Endothelial cell (in vitro differentiated cells): ENCODE measurements at places on chromosomes 12 and 14.
A peak's percentile ranks its signal among the peaks of the same experiment; 100 is the strongest.

DNA sequence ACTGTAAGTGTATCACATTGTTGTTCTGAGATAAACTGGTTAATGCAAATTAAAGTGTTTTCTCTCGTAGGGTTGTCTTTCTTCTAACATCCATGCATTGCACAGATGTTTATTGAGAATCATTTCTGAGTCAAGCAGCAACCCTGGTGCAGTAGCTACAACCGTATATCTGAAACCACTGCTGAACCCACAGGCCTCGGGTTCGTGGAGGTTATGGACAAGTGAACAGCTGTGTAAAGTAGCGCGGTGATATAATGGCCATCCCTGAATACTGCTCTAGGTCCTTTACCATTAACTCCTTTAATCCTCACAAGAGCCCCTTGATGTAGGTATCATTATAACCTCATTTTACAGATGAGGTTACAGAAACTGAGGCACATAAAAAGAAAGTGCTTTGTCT lies 486.1 kb upstream of the TMEM132C start:
- no peak for DNase-seq

DNA sequence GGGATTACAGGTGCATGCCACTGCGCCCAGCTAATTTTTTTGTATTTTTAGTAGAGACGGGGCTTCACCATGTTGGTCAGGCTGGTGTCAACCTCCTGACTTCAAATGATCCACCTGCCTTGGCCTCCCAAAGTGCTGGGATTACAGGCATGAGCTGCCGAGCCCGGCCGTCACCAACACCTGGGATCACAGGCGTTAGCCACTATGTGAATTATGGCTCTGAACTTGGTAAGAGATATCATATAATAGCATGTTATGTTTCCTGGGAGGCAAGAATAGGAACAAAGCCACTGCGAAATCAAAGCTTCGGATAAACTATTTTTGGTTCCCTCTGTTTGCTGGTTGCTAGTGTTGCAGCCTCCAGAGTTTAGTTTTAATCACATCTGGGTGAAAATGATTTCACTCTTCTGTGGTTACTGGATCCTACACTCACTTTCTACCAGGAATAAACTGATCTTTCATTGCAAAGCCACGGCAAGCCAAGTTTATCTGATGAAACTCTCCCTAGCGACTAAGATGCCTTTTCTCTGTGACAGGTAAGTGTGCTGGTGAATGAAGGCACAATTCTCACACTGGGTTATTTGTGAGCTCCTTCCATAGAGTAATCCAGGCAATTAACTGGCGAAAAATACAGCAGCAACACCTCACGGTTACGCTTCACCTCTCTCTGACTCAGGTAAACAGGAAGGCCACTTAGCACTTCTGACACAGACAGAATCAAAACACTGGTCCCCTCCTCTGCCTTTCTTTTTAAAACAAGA lies 16.7 kb downstream of the SNRNP35 start:
- no peak for DNase-seq

- DNase-seq, result no peak
These were observed 113.5 kb downstream of the HMGA2 start for GRCh38 chr12:65937806-65938205.

- peak; percentile 49 for DNase-seq
These were observed 610 bp downstream of the TMTC2 start for GRCh38 chr12:82687021-82688011.

DNA sequence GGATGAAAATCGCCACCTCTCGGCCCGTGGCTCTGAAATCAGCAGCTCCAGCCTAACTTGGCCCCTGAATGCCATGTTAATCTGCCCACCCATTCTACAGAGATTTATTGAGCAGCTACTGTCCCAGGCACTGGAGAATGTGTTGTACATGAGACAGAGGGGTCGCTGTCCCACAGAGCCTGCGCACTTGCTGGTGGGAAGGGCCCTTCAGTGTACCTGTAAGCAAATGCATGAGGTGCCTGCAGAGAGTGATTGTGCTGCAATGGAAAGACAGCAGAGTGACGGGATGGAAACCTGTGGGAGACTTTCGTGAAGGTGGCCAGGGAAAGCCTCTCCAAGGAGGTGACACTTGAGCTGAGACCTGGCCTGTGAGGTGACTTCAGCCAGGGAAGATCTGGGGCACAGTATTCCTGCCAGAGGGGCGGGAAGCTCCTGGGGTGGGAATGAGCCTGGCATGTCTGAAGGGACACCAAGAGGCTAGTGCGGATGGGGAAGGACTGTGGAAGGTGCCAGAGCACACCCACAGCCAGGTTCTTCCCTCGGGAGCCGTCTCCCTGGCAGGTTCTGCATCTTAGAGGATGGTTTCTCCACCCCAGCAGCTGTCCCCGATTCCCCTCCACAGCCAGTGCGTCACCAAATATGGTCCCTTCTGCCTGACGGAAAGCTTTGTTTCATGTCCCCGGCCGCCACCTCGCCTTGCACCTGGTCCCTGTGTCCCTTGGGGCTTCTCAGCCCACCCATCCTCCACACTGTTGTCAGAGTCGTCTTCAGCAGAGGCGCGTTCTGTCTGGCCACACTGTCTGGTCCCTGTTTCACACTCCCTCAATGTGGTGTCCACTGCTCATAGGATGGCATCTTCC lies 8.7 kb downstream of the SMIM41 start:
- DNase-seq, result no peak

- no peak for DNase-seq
These were observed 97.2 kb upstream of the SLC24A4 start for GRCh38 chr14:92225731-92226130.

GRCh38 chr12:104750061-104750460 lies 208.0 kb downstream of the SLC41A2 start:
- DNase-seq, result no peak

- DNase-seq, result no peak
These were observed 3.8 kb upstream of the ASIC1 start for GRCh38 chr12:50053583-50053982.

DNA sequence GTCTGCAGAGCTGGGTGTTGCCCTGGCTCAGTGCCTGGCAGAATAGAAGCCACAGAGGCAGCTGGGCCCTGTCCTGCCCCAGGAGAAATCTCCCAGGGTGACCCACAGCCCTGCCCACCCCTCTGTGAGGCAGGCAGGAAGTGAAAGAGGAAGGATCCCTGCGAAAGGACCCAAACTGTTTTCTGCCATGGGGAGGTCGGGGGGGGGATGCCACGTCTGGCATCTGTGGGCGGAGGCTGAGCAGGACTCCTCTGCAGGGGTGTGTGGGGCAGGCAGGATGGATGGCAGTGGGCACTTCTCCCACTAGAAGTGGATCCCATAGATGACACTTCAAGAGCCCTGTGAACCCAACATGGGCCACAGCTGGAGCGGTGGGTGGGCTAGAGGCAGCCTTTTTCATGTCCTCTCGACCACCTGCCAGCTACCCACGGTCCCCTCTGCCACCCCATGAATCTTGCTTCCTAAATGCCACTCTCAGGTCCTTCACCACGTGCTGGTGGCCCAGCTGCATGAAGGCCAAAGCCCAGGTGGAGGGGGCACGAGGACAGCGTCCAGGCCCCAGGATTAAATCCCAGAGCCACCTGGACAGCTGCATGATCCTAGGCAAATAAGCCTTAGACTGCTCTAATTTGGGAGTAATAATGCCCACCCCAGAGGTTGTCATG lies 3.6 kb downstream of the PAPLN start:
- no peak for DNase-seq

- DNase-seq, result no peak
These were observed 13.9 kb upstream of the RPLP0 start for GRCh38 chr12:120214626-120215356.

GRCh38 chr12:93098077-93098476 lies 169.0 kb upstream of the EEA1 start:
- DNase-seq, result peak; percentile 59

DNA sequence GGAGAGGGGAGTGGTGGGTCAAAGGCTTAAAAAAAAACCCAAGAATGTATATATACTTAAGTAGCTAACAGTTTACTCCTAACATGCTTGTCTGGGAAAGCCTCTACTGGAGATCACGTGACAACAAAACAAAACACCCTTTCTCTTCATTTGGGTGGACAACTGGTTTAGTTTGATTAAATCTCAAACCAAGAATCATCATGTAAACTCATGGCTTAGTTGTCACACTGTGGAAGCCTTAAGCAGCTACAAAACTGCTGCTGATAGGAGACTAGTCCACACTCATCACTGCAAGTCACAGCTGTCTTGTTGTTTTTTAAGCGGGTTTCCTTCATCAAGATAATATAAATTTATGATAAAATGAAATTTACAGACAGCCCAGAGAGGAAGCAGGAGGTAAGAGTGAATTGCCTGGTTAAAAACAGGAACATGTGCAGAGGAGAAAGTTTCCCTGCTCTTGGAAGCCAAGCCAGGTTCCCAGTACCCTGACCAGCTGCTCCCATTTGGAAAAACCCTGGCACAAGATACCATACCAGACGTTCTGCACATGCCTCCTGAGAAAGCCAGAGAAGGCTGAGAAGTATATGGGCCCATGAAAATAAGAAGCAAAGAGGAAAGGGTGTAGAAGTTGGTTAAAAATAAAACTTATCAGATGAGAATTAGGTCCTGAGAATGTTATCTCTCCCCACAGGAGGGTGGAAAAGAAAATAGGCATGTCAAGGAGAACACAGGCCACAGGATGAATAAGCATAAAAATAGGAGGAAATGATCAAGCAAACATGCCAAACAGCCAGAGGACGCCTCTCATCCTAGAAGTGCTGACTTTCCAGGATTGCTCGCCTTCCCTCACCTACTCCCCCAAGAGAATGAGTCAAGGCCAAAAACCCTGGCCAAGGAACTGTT lies 34.0 kb downstream of the EGLN3 start:
- no peak for DNase-seq
